ENCODE measurements at places on chromosomes 4 and X.

DNA sequence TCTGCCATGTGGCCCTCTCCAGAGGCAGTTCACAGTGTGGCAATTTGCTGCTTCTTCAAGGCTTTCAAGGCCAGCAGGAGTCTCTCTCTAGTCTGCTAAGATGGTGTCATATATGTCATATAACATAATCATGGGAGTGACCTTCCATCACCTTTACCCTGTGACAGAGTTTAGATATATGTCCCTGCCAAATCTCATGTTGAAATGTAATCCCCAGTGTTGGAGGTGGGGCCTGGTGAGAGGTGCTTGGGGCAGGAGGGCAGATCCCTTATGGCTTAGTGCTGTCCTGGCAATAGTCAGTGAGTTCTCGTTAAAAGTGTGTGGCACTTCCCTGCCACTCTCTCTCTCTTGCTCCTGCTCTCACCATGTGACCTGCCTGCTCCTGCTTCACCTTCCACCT is 252.0 kb downstream of the PALLD start:
- DNase-seq: no peak

DNA sequence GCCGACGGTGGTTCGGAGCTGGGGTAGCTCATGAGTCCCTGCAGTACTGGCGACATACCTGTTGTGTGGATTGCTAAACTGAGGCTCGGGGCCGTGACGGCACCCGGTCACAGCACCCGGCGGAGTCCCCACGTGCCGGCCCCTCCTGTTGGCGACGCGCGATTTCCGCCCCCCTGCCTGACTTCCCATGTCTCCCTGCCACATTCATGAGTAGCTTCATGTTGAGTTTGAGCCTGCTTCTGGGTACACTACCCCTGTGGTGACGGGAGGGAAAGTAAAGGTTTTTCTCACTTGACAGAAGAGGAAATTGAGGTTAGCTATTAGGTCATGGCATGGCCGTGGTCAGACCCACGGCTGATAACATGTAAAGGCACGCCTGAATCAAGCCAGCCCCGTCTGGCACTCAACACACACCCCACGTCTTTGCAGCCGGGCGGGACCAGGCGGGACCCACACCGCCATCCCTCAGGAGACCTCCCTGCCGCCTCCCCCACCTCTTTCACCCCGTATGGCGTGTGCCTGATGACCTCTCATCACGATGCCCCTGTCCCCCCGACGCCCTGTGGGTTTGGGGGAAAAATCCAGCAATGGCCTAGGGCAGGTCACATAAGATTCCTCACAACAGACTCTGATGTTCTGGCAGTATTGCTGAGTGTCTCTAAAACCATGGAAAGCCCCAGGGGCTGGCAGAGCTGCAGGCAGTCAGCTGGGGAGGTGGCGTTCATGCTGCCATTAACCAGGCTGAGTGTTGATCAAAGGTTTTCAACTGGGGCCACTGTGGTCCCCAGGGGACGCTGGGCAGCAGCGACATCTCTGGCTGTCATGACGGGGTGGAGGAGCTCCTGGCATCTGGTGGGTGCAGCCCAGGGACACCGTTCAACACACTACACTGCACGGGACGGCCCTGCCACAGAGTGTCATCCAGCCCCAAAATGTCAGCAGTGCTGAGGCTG is 29.2 kb downstream of the P2RY8 start:
- DNase-seq: no peak

GRCh38 chr4:6250235-6250983 is 19.2 kb upstream of the WFS1 start:
- peak; percentile 55 for DNase-seq

- peak; percentile 1 for DNase-seq
These were observed 654.5 kb downstream of the TLL1 start for GRCh38 chr4:166527500-166527899.

GRCh38 chr4:185205697-185206342 is 2.0 kb upstream of the CFAP97 start:
- no peak for DNase-seq

DNA sequence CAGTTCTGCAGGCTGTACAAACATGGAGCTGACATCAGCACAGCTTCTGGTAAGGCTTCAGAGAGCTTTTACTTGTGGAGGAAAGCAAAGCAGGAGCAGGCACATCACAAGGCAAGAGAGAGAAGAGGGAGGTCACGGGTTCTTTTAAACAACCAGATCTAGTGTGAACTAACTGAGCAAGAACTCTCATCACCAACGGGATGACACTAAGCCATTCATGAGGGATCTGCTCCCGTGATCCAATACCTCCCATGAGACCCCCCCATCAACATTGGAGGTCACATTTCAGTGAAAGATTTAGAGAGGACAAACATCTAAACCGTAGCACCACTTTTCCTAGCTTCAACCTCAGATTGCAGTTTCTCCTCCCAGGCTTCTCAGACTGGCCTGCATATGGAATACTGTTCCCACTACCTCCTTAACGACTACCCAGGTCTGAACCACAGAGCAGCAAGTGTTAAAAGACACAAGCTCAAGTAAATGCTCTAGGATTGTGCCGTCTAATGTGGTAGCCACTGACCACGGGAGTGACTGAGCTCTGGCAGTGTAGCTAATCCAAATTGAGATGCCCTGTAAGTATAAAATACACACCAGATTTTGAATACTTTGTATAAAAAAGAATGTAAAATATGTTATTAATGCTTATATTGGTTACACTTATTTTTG is 192.7 kb downstream of the PTTG2 start:
- DNase-seq: no peak

GRCh38 chr4:10732914-10733415 is 48.4 kb upstream of the CLNK start:
- DNase-seq: no peak

- DNase-seq: peak; percentile 90
These were observed 36.6 kb downstream of the MAP7D3 start for GRCh38 chrX:136214551-136214950.

DNA sequence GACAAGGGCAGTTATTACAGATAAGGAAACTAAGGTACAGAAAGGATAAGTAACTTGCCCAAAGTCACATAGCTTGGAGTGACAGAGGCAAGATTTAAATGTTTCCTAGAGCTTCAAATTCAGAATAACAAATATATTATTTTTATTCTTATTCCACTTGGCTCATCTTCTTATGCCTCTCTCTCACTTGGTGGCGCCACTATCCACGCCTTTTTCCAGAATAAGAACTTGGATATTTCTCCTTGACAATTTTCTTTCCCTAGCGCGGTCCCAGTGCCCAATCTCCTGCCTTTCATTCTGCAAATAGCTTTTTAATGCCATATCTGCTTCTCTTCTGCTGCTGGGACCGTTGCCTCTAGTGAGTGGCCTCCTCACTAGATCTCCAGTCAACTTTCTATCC is 78.5 kb downstream of the MSN start:
- no peak for DNase-seq

DNA sequence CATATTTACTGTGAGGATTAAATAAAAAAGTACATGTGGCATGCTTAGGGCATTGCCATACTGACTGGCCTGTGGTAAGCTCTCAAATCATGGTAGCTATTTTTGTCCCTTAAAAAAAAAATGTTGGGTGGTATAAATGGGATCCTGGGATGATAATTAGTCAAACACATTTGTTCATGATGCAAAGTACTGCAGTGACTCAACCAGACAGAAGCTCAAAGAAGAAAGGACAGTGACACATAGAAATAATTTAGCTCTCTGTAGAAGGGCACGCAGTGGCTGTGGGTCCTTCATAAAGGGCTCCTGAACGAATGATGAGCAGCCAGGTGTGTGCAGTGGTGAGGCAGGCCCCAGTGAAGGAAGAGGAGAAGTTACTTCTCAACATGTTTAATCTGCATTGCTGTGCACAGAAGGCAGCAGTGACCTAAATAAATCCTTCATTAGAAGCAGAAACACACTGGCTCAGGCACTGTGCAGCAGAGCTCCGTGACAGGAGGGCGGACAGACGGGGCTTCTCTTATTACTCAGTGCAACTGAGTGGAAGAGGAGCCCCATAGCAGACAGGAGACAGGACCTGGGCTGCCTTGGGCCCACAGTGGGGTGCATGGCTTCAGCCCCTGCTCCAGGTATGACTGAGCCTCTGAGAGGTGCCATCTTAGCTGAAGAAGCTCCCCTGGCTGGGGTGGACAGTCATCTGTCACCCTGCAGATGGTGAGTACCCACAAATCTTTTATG is 20.3 kb downstream of the HS3ST1 start:
- no peak for DNase-seq

DNA sequence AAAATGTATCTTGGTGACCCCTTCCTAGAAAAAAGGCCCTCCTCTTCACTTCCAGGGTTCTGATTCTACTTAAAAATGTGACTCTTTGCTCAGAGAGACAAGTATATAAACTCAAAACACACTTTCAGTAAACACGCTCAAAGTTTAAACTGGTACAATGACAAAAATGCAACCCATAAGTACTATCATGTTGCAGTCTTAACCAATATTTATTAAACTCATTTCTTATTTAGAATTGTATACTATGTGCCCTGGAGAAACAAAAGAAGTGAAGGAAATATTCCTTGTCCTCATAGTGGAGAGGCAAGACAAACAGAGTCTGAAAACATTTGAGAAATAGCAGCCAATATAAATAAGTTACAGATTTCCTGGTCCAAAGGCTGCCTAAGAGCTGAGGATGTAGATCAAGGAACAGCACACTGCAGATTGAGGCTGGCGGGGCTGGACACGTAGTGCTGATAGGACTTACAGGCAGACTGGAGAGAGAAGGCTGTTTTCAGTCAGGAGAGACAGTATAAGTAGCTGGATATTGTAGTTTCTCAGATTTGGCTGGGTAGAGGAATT is 39.1 kb upstream of the ANXA3 start:
- no peak for DNase-seq

GRCh38 chr4:6342530-6343293 is 73.1 kb downstream of the WFS1 start:
- DNase-seq: no peak

Measured in AG10803 (cell line).